ENCODE measurements at places on chromosomes 1 and 21.

DNA sequence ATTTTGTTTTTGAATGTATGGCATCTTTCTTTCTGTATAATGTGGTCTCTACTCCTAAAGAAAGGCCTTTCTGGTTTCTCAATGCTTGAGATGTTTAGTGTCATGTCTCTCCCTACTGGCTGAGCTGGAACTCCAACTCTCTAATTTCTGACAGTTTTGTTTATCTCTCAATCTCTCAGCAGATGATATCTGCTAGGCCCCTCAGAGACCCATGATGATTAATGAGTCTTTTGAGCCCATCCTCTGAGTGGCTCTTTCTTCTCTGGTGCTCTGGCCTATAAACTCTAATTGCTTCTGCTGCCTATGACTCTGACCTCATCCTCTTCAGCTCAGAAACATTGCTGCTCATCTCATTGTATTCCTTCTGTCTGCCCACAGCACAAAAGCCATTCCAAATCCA is 46.6 kb downstream of the CRB1 start:
- no peaks in the 10 kb centered on the region for H3K27me3 ChIP-seq
- no peak overlapping the region for H3K4me3 ChIP-seq
- H3K27ac ChIP-seq = no peak overlapping the region

- H3K27me3 ChIP-seq = no peaks in the 10 kb centered on the region
- H3K27ac ChIP-seq = no peak overlapping the region
- no peak overlapping the region for H3K4me3 ChIP-seq
- no peaks in the 10 kb centered on the region for H3K4me1 ChIP-seq
Measured at GRCh38 chr1:58031416-58031815, 515.1 kb downstream of the OMA1 start.

GRCh38 chr1:200784576-200784975 is 45.9 kb downstream of the CAMSAP2 start:
- H3K4me3 ChIP-seq = no peak overlapping the region
- H3K27me3 ChIP-seq = no peaks in the 10 kb centered on the region
- H3K36me3 ChIP-seq = peaks cover 42% of the 10 kb centered on the region
- peaks cover 26% of the 10 kb centered on the region for H3K4me1 ChIP-seq
- H3K27ac ChIP-seq = peak overlapping the region; percentile 52
- DNase-seq = no peak

- peak; percentile 80 for DNase-seq
- H3K36me3 ChIP-seq = peaks cover 3% of the 10 kb centered on the region
- H3K27me3 ChIP-seq = no peaks in the 10 kb centered on the region
- peaks cover 91% of the 10 kb centered on the region for H3K4me1 ChIP-seq
- H3K4me3 ChIP-seq = no peak overlapping the region
Measured at GRCh38 chr1:41626616-41627375, 142.3 kb upstream of the EDN2 start.

DNA sequence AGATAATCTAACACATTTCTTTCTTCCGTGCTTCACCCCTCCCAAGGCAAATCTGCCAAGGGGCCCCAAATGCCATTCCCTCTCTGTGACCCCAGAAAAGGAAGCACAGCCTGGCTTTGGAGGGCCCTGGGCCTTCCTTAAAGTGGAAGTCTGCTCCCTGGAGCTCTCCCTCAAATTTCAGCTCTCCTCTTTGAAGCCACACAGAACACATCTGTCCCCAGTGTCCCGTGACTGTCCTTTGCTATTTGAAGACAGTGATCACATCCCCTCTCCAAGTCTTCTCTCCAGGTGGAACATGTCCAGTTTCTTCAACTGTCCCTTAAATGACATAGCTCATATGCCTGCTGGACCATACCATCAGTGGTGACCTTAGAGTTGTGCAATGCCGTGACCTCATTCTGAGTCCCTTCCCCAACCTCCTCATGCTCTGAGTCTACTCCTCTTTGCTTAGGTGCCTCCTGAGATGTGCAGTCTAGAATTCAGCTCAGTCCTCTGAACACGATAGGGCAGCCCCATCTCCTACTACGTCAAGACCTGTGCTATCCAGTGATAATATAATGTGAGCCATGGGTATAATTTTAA is 18.4 kb upstream of the FOXO6 start:
- H3K4me1 ChIP-seq = 0 out of 2 replicates have a peak, but pooled peaks cover 3% of the 10 kb centered on the region
- H3K4me3 ChIP-seq = no peak overlapping the region
- H3K36me3 ChIP-seq = no peaks in the 10 kb centered on the region
- H3K27me3 ChIP-seq = no peaks in the 10 kb centered on the region
- no peak overlapping the region for H3K27ac ChIP-seq

GRCh38 chr1:201480231-201481003 is 11.4 kb upstream of the PHLDA3 start:
- H3K4me3 ChIP-seq = peak overlapping the region; percentile 30
- H3K4me1 ChIP-seq = peaks cover 14% of the 10 kb centered on the region
- H3K27me3 ChIP-seq = no peaks in the 10 kb centered on the region
- peaks cover 36% of the 10 kb centered on the region for H3K36me3 ChIP-seq
- H3K27ac ChIP-seq = no peak overlapping the region

GRCh38 chr1:45673956-45674355 is 12.4 kb downstream of the GPBP1L1 start:
- DNase-seq = no peak
- no peaks in the 10 kb centered on the region for H3K27me3 ChIP-seq
- no peak overlapping the region for H3K27ac ChIP-seq
- H3K4me3 ChIP-seq = no peak overlapping the region
- peaks cover 22% of the 10 kb centered on the region for H3K36me3 ChIP-seq
- peaks cover 14% of the 10 kb centered on the region for H3K4me1 ChIP-seq

DNA sequence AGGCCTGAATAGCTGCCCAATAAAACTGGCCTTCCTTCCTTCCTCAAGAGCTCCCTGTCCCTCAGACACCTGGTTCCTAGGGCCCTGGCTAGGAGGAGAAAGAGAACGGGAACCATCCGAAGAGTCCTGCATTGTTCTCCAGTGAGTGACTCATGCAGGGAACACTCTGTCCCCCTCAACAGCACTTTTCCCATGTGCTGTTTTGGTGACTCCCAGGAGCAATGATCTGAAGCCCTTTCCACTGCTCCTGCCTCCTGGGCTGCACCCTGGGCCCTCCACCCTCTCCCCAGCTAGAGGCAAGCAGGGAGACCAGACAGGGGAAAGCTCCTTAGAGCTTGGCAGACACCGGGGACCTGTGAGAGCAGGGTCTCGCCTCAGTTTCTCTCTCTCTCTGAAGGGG is 18.9 kb downstream of the TNNT2 start:
- H3K4me1 ChIP-seq = peaks cover 3% of the 10 kb centered on the region
- no peaks in the 10 kb centered on the region for H3K27me3 ChIP-seq
- no peak for DNase-seq
- H3K27ac ChIP-seq = no peak overlapping the region
- no peak overlapping the region for H3K4me3 ChIP-seq

DNA sequence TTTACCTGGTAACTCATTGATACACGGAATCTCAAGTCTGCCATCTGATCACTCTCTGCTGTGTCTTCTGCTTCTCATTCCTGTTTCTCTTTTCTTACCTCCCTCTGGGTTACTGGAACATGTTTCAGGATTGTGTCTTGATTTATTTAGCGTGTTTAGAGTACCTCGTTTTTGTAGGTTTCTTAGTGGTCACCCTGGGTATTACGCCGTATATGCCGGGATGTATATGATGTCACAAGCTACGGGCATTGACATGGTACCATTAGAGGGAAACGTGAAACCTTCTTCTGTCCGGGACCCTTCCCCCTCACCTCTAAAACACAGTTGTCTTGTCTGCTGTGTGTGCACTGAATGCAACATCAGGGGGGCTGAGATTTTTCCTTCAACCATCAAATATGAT is 2.8 kb downstream of the ACTRT2 start:
- H3K36me3 ChIP-seq = no peaks in the 10 kb centered on the region
- DNase-seq = no peak
- no peaks in the 10 kb centered on the region for H3K27me3 ChIP-seq
- no peak overlapping the region for H3K27ac ChIP-seq

- DNase-seq = no peak
- H3K4me1 ChIP-seq = no peaks in the 10 kb centered on the region
- H3K27ac ChIP-seq = no peak overlapping the region
Measured at GRCh38 chr1:81377406-81377805, 423.3 kb upstream of the ADGRL2 start.

- H3K27ac ChIP-seq = no peak overlapping the region
- no peaks in the 10 kb centered on the region for H3K36me3 ChIP-seq
- no peak overlapping the region for H3K4me3 ChIP-seq
- no peak for DNase-seq
- no peaks in the 10 kb centered on the region for H3K4me1 ChIP-seq
- no peaks in the 10 kb centered on the region for H3K27me3 ChIP-seq
Measured at GRCh38 chr1:65449214-65449823, 28.9 kb downstream of the LEPR start.

- DNase-seq = no peak
- no peaks in the 10 kb centered on the region for H3K36me3 ChIP-seq
- no peak overlapping the region for H3K4me3 ChIP-seq
- H3K27ac ChIP-seq = no peak overlapping the region
- H3K4me1 ChIP-seq = no peaks in the 10 kb centered on the region
Measured at GRCh38 chr1:102853701-102854187, 254.6 kb downstream of the COL11A1 start.

DNA sequence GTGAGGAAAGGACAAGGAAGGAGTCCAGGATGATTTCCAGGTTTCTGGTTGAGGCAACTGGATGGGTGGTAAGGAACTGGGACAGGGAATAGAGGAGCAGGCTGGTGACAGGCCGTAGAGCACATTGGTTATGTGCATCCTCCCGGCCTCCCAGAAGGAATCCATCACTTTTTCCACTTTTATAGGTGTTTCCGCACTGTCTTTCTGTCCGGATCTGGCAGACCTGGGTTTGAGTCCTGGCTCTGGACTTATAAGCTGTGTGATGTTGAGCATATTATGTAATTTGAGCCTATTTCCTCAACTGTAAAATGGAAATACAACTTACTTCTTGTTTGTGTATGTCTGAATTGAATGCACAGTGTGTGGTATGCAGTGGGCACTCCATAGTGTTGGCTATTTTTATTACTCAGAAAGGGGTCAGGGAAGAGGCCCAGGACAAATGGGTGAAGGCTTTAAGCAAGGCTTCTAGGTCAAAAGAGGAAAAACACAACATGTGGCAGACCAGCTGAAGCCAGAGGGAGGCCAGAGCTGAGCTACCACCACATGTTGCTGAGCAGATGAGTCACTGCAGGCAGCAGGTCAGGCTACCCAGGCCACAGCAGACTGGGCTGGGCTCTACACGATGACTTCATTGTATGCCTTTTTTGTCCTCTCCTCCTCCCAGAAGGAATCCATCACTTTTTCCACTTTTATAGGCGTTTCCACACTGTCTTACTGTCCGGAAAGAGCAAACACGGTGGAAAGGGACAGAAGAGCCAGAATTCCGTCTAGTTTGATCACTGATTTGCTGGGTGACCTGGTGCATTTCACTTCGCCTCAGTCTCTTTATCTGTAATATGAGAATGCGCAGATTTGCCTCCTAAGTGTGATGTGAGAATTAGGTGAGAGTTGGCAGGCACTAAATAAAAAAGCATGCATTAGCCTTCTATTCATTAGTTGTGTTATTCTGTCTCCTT is 791 bp upstream of the MAST2 start:
- H3K4me3 ChIP-seq = peak overlapping the region; percentile 97
- peaks cover 19% of the 10 kb centered on the region for H3K4me1 ChIP-seq
- peak overlapping the region; percentile 83 for H3K27ac ChIP-seq
- H3K27me3 ChIP-seq = no peaks in the 10 kb centered on the region
- peak; percentile 94 for DNase-seq

DNA sequence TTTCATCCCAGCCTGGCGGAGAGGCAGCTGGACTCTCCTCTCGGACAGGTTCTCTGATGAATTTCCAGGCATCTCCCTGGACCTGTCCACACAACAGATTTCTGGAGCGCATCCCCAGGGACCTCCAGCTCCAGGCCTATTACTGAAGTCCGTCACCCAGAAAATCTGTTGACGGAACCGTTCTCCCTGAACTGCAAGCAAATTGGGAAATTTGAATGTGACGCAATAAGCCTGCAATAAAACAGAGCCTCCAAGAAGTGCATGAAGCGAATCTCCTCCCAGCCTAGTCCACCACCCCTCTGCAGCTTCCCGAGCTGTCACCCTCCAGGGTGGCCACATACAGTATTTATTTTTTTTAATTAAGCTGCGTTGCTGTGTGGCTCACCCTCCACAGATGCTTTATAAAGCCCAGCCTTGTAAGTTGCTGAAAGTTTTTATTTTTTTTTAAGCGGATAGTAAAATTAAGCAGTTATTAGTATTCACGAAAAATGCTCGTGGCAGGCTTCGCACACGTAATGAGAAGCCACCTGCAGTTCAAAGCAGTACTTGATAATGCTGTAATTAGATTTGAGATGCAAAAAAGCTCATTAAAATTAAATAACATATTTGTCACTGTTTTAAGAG is 173.3 kb downstream of the CAMTA1 start:
- no peak overlapping the region for H3K4me3 ChIP-seq
- DNase-seq = peak; percentile 3
- H3K36me3 ChIP-seq = no peaks in the 10 kb centered on the region
- no peaks in the 10 kb centered on the region for H3K4me1 ChIP-seq
- peaks cover 3% of the 10 kb centered on the region for H3K27me3 ChIP-seq

DNA sequence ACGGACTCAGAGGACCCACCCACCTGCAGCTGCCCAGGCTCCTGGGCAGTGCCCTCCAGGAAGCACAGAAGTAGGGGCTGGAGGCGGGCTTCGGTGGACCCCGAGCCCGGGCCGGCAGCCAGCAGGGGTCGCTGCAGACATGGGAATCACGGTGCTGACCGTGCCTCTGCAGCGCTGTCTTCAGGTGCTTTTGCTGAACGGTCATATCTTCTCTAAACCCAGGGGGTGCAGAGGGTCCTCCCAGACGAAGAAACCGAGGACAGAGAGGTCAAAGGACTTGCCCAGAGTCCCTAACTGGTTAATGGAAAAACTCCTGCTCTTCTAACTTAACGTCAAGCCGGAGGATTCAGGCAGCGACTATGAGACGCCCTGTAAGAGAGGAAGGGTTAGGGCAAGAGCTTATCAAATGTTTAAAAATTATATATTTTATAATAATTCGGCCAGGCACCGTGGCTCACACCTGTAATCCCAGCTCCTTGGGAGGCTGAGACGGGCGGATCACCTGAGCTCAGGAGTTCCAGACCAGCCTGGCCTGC is 21.5 kb upstream of the LEFTY2 start:
- no peaks in the 10 kb centered on the region for H3K27me3 ChIP-seq
- no peak for DNase-seq
- H3K4me3 ChIP-seq = no peak overlapping the region
- no peaks in the 10 kb centered on the region for H3K4me1 ChIP-seq
- no peak overlapping the region for H3K27ac ChIP-seq

GRCh38 chr1:183834568-183834967 is 29.6 kb downstream of the RGL1 start:
- DNase-seq = no peak
- H3K27me3 ChIP-seq = no peaks in the 10 kb centered on the region
- H3K4me1 ChIP-seq = peaks cover 17% of the 10 kb centered on the region
- H3K36me3 ChIP-seq = peaks cover 4% of the 10 kb centered on the region

DNA sequence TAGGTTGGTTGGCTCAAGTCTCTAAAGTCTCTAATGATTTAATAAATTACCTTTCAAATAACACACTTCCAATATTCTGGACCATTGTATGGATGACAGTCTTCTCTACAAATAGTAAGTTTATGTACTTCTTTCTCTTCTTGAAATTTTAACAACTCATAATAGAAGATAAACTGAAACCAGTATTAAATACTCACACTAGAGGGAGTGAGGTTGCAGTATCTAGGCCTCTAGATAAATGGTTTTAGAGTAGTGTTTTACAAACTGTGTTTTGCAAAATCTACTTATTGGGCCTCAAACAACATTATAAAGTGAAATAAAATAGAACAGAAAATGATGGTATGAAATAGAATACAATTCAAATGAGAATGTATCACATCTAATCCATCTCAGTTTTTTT is 479.9 kb upstream of the BRINP3 start:
- H3K4me1 ChIP-seq = no peaks in the 10 kb centered on the region
- H3K36me3 ChIP-seq = no peaks in the 10 kb centered on the region
- no peaks in the 10 kb centered on the region for H3K27me3 ChIP-seq
- no peak overlapping the region for H3K27ac ChIP-seq
- no peak for DNase-seq

GRCh38 chr1:114227059-114227458 is 73.4 kb upstream of the SYT6 start:
- H3K36me3 ChIP-seq = no peaks in the 10 kb centered on the region
- H3K27me3 ChIP-seq = no peaks in the 10 kb centered on the region
- no peak for DNase-seq
- no peak overlapping the region for H3K27ac ChIP-seq
- no peaks in the 10 kb centered on the region for H3K4me1 ChIP-seq
